ENCODE measurements at places on chromosomes 4 and X.

DNA sequence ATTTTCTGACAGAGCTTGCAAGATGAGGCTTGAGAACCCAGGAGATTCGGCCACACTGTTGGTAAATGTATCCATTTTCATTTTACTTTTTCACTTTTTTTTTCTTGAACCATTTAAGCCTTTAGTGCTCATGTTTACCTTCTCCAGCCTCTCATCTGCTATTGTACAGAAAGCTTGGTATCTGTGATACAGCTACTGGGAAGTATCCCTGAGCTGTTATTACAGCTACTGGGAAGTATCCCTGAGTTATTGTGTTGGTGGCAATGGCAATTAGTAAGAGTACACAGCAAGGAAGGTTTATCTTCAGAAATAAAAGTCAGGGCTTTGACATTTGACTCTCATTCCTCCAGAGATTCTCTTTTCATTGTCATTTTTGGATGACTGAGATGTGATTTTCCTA, 11.8 kb downstream of the CTSO start:
- DNase-seq: no peak

- DNase-seq: peak; percentile 77
Observed at GRCh38 chrX:141405853-141406492, 163.7 kb upstream of the SPANXC start.

- DNase-seq: no peak
Observed at GRCh38 chr4:6912441-6912840, 2.8 kb downstream of the TBC1D14 start.

- peak; percentile 6 for DNase-seq
Observed at GRCh38 chr4:82555276-82555675, 6.5 kb downstream of the TMEM150C start.

DNA sequence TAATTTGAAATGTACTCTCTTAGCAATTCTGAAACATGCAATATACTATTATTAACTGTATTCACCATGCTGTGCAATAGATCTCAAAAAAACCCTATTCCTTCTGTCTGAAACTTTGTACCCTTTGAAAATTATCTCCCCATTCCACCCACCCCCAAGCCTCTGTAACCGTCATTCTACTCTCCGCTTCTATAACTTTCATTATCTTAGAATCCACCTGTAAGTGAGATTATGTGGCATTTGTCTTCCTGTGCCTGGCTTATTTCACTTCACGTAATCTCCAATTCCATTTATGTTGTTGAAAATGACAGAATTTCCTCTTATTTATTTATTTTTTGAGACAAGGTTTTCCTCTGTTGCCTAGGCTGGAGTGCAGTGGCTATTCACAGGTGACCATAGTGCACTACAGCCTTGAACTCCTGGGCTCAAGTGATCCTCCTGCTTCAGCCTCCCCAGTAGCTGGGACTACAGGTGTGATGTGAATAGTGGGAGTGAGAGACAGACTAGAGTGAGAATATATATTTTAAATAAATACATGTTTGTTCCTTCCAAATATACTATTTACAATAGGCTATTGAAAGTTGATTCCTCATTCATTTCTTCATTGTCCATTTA, 30.5 kb downstream of the VSIG4 start:
- no peak for DNase-seq

- no peak for DNase-seq
Observed at GRCh38 chrX:106931831-106932491, 11.8 kb downstream of the CLDN2 start.

GRCh38 chr4:11424856-11425255, 3.8 kb downstream of the HS3ST1 start:
- DNase-seq: no peak

DNA sequence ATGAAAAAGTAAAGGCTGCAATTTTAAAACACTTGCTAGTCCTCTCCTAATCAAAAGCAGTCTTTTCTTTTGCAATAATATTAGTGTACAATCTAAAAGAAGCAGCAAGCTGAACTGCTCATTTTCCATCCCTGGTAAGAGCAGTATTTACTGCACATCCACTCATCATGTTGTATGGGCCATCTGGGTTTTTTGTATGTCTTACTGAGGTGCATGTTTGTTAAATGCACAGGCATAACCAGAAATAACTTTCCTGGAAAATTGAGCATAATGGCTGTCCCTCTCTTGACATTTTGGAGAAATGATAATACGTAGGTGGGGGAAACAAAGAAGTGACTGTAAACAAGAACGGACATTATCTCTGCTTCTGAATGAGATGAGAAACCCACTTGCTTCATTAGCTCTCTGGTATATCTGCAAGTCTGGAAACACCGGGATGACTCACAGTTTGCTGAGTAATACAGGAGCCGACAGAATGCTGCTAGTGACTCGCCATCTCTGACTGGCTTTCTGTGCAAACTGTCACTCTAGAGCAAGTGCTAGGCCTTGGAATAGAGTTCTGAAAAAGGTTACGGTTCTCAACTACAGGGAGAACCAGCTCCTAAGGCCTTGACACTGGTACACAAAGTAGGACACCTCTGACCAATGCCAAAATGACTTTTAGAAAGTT, 85.7 kb upstream of the MTM1 start:
- DNase-seq: peak; percentile 74

GRCh38 chrX:153562546-153562945, 36.4 kb downstream of the CCNQ start:
- DNase-seq: no peak

DNA sequence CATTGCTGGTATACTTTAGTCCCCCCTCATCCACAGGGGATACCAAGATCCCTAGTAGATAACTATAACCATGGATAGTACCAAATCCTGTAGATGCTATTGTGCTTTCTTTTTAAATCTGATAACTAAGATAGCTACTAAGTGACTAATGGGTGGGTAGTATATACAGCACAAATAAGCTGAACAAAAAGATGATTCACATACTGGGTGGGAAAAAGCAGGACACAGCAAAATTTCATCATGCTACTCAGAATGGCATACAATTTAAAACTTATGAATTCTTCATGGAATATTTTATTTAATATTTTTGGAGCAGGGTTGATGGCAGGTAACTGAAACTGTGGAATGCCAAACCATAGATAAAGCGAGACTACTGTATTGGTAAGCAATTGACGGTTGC, 161.6 kb downstream of the IL15 start:
- DNase-seq: peak; percentile 65

GRCh38 chrX:21779095-21779494, 21.2 kb upstream of the SMPX start:
- DNase-seq: no peak

- no peak for DNase-seq
Observed at GRCh38 chr4:16450724-16451123, 224.5 kb upstream of the TAPT1 start.

- DNase-seq: no peak
Observed at GRCh38 chrX:46704767-46705386, 54.0 kb downstream of the SLC9A7 start.

DNA sequence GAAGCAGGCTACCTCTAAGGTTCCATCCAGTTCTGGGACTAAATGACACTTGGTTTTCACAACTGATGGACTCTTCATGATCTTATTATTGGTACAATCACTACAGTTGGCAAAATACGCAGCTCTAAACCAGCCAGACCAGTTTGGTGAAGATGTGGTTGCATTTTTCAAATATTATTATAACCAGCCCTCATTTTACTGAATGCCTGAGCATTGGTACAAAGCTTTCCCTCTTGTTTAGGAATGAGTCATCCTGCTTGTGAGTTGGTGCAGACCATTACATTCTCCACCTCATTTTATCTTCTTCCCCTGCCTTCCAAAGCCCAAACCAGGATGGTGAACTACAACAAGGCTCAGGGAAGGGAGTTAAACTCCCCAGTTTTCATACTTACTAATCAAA, 223.1 kb downstream of the KDR start:
- peak; percentile 87 for DNase-seq

GRCh38 chrX:136115126-136115903, 32.0 kb upstream of the FHL1 start:
- DNase-seq: peak; percentile 33

DNA sequence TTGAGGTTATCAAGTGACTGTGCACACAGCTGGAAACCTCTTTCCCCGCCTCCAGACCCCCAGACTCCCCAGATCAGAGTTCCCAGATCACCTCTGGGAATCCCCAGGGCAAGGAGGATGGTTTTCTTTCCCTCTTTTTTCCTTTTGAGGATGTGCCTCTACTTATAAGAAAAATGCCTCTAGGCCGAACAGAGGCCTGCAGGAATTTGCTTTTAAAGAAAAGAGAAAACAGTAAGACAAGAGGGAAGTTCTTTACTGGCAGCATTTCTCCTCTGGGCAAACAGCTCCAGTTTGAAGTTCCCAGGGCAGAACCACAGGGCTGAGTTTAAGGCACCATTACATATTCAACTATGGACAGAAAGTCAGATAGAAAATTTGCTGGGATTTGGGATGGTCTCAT, 837.9 kb upstream of the LCORL start:
- DNase-seq: no peak

GRCh38 chr4:8332891-8333331, 63.4 kb downstream of the HTRA3 start:
- DNase-seq: no peak

DNA sequence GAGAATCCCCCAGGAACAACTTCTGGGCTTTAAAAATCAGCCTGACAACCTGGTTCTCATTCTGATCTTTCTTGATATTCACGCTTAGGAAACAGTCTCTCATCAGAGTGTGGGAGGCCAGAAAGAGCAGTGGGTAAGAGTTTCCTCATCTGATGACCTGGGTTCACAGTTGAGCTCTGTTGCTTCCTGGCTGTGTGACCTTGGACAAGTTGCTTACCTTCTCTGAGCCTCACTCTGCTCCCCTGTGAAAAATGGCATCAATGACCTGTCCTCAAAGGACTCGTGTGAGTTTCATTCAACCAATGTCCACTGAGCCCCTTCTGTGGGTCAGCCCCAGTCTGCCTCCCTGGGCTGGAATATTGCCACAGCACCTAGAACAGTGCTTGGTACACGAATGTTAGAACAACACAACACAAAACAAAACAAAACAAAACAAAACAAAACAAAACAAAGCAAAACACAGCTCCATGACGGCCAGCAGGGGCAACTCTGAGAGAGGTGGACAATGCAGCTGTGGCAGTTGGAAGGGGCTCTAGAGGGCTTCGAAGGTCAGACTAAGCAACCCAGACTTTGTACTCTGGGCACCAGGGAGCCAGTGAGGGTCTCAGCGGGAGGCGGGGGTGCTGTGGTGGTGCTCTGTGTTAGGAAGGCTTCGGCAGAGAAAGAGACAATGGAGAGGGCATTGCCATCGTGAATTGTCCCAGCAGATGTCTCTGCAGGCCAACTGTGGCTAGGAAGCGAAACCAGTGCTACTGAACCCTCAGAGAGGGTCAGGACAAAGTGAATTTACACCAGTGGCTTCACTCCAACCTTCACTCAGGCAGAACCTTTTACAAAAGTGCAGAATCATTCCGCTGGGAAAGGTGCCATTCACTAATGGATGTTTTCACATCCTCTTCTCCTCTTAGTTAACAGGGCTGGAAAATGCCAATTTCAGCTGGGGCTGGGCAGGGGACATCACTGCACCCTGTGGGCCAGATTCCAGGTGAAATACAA, 14.3 kb upstream of the C4orf50 start:
- DNase-seq: no peak

- no peak for DNase-seq
Observed at GRCh38 chr4:87975466-87975865, at the start of gene SPP1. SPP1 (plus strand) TSS chr4:87975714; CDS start chr4:87976896, 1,182 bp downstream.

DNA sequence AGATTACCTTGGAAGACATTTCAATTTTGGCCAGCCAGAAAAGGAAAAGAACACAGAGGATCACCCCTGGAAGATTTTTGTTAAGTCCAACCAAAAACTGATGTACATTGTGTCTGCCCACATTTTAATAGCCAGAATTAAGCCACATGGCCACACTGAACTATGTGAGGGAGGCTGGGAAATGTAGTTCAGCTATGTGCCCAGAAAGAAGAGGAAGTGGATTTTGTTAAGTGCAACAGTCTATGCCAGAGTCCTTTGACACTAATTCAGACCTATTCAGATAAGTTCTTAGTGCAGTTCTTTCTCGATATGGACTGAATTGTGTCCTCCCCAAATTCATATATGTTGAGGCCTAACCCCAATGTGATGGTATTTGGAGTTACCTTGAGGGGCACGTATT, 18.4 kb downstream of the PRPS1 start:
- DNase-seq: no peak

GRCh38 chr4:123562994-123563750, 166.6 kb downstream of the SPRY1 start:
- DNase-seq: peak; percentile 31

DNA sequence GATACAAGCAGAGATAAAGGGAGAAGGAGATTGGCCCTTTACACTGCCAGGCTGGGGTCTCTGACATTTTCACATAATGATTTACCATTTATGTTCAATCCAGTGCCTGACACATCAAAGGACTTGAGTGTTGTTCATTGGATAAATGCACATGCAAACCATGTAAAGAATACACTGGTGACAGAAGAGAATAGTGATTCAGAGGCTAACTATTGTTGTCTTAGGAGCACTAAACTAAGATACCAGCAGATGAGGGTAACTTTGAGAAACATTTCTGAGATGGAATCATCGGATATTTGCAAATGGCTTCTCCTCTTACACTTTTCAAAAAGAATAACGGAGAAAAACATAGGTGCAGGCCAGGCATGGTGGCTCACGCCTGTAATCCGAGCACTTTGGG, 67.3 kb upstream of the HHIP start:
- peak; percentile 93 for DNase-seq

GRCh38 chr4:99273704-99274103, 17.1 kb downstream of the ADH1A start:
- DNase-seq: no peak

GRCh38 chrX:110258552-110258951, 59.3 kb downstream of the AMMECR1 start:
- DNase-seq: peak; percentile 56

GRCh38 chrX:148928811-148929210, 428.4 kb downstream of the AFF2 start:
- DNase-seq: peak; percentile 46

DNA sequence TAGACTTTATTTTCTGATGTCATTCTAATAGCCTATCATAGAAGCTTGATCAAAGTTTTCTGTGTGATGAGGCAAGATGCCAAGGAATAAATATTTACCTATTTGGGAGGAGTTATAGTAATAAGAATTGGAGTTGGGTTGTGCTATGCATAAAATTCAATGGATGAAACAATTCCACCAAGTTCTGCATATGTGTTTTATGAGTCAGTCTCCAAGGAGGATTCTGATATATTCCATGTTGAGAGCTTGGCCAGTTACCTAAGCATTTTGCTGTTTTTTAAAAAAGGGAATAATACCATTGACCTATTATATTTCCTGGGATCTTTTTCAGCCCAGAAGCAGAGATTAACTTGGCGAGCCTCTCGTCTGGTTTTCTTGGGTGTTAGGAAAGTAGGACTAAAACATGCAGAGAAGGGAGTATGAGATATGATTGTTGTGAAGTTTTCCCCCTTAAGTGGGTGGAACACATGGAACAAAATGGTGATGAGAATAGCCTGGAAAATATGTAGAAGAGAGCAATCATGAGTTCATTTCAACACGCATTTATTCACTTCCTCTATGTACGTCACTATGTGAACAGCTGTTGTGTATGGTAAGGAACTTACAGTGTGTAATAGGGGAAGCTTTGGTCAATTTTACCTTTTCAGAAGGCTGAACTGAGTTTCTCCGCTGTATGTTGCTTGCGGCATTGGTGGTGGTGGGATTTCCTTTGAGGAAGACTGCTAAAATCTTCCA, 39.2 kb downstream of the POLA1 start:
- DNase-seq: no peak
